ENCODE measurements at places on chromosomes 1 and 21.

GRCh38 chr21:36454093-36454531, 25.8 kb downstream of the CLDN14 start:
- DNase-seq: no peak

DNA sequence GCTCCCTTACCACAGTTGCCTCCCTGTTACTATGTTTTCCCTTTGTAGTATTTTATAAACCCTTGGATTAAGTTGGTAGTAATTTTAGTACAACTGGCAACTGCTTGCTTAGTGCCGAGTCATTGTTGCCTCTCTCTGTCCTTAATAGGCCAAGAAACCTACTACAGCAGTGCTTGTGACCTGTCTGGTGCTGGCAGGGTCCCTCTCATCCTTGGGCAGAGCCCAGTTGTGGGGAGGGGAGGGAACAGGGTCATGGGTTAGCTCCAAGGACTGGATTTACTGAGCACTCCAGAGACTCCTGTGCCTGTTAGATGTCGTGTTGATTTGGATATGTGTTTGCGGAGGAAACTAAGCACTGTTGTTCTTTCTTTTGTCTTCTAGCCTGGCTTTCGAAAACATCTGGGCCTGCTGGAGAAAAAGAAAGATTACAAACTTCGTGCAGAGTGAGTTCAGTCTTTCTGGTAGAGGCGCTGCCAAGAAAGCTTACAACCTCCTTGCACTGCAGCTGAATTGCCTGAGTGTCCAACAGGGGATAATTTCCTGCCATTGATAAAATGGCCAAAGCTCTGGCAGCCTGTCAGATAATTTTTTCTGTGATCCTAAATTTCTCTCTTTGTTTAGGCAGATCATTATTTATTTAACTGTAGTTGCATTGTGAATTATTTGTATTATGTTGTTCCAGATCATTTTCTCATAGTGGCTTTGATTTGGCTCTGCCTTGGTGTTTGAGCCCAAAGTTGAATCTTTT, 3.6 kb downstream of the UTP11 start:
- no peak for DNase-seq

DNA sequence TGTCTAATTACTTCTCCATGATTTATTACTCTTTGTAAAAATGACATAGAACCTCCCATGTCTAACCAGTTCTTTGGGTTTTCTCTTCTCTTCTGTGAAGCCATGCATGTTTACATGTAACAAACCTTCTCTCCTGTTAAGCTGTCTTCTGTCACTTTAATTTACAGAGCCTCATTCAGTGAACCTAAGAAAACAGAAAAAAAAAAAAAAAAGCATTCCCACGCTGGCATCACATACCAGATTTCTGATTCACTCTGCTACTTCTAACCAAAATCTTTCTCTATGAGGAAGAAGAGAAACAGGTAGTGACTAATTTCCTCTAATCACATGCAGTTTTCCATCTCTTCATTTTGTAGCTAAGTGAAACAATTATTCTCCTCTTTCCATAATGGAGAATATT, 141.4 kb upstream of the CXADR start:
- DNase-seq: no peak

GRCh38 chr21:42767561-42767835, 111.8 kb downstream of the WDR4 start:
- no peak for DNase-seq

- DNase-seq: no peak
Observed at GRCh38 chr1:177091040-177091439, 73.5 kb downstream of the ASTN1 start.

Measured in GM12864 (cell line).